ACHN (cell line): ENCODE measurements at places on chromosomes 5 and 9.

- peak; percentile 2 for DNase-seq
Measured at GRCh38 chr9:14434158-14434504, 120.2 kb upstream of the NFIB start.

- no peak for DNase-seq
Measured at GRCh38 chr9:94700445-94700844, 26.1 kb upstream of the AOPEP start.

GRCh38 chr9:108050894-108051293 lies 561.3 kb upstream of the KLF4 start:
- DNase-seq: no peak

GRCh38 chr5:150059623-150060022 lies 26.7 kb downstream of the CSF1R start:
- no peak for DNase-seq

DNA sequence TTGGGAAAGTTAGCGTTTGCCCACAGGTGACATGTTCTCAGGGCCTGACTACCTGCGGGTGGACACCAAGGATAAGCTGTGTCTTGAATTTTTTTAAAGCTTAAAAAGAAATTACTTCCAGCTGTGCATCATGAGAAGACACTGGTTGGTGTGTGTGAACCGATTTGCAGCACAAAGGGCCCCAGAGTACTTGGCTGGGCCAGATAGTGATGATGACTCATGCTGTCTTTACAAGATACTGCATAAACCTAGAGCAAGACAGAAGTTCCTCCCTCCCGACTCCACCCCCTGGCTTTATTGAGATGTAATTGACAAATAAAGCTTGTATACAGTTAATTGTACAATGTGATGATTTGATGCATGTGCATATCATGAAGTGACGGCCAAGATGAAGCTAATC lies 212.8 kb downstream of the NXNL2 start:
- no peak for DNase-seq

GRCh38 chr9:93177676-93178075 lies 6.3 kb upstream of the WNK2 start:
- no peak for DNase-seq

DNA sequence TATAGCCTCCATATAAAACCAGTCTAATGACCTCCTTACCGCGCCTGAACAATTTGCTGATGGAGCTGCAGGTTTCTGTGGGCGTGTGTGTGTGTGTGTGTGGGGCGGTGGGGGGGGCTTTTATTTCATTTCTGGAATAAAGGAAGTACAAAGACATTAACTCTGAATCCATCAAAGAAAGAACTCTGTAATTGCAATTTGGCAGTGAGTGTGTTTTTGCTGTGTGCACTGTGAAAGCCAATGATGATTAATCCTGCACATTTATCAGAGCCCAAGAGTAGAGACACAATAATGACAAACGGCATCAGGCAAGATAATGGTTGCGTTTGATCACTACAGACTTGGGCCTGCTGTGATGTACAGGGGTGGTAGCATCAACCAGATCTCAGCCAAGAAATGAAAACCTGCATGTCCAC lies 29.3 kb upstream of the NDFIP1 start:
- DNase-seq: no peak

DNA sequence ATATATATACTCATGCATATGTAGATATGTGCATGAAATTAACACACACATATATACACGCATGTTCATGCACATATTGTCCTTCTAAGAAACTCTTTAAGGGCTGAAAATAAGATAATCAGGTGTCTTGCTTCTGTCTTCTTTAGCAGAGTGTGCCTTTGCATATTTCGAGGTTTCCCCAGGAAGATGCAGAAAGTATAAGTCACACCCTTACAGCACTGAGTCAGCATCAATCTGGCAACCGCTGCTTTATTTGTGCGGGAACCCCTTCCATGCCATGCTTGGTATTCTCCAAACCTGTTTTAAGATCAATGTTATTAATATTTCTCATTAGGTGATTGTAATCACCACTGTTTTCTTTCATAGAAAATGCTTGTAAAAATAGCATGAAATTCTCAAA lies 557.9 kb downstream of the CAAP1 start:
- DNase-seq: no peak
